Foreskin keratinocyte (primary cell): ENCODE measurements at places on chromosomes 1 and 21. TPM values are rescaled to one million over a fixed set of nuclear protein-coding genes. Genes with fewer than 3 reads are reported as not detected.

PMVK gene
- 18.2 and 22.0 TPM in 2 replicates for total RNA-seq

PRR9 gene
- 1.2 and 2.9 TPM in 2 replicates for total RNA-seq

ACKR1 gene
- not detected in 2 replicates for total RNA-seq

C1QC gene
- total RNA-seq: not detected in 2 replicates

RIMKLA gene
- total RNA-seq: not detected in 2 replicates

OR2T33 gene
- total RNA-seq: not detected in 2 replicates

TMEM125 gene
- 1.9 and 2.3 TPM in 2 replicates for total RNA-seq

TMOD4 gene
- total RNA-seq: 0.65 and 0.88 TPM in 2 replicates

KCNJ6 gene
- not detected in 2 replicates for total RNA-seq

C2CD2 gene
- 54.1 and 84.4 TPM in 2 replicates for total RNA-seq

INAVA gene
- 21.3 and 41.7 TPM in 2 replicates for total RNA-seq

NUF2 gene
- total RNA-seq: 23.1 and 30.0 TPM in 2 replicates
